Muscle of back (tissue), 13 donors: ENCODE measurements at places on chromosomes 7 and 10. TPM values are rescaled to one million over a fixed set of nuclear protein-coding genes. Genes with fewer than 3 reads are reported as not detected.
A peak's percentile ranks its signal among the peaks of the same experiment; 100 is the strongest.

The EFCAB10 gene
- polyA plus RNA-seq = 1.2 TPM

- no peak for DNase-seq
Measured at GRCh38 chr10:11886138-11886474, 63.0 kb downstream of the PROSER2 start.

DNA sequence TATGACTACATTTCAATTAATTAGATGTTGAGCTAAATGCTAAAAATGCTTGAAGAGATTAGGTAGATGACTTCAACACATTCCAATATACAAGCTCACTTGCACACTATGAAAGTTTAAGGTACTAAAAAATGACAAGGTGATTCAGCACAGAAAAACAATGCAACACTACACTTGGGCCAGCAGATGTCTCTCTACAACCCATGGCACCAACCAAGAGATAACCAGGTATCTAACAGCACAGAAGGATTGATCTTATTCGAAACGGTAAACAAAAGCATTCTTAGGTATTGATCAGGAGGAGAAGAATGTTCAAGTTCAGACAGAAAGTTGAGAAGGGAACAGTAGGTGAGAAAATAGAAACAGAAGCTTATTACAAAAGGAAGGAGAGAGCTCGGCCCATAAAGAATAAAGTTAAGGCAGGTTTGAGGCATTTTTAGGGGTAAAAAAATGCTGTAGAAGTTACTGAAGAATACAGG lies 248.2 kb upstream of the KLF14 start:
- no peak for DNase-seq

DNA sequence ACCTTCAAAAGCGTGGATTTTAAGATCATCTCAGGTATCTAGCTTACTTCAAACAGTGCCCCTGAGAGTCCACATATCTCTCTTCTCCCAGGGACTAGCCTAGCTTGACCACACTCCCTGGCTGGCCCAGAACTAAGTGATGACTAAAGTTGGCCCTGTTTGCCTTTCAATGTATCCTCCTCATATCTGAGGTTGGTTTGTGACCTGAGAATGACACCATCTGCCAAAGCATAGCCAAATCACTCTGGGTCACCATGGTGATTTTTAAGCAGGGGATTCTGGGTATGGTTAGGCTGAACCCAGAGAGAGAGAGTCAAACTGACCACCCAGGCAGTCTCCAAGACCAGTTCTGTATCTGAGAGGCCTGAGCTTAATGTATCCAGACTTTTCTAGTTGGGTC lies 16.2 kb downstream of the CNNM1 start:
- no peak for DNase-seq

GRCh38 chr10:44245601-44245938 lies 139.3 kb downstream of the CXCL12 start:
- DNase-seq = no peak

DNA sequence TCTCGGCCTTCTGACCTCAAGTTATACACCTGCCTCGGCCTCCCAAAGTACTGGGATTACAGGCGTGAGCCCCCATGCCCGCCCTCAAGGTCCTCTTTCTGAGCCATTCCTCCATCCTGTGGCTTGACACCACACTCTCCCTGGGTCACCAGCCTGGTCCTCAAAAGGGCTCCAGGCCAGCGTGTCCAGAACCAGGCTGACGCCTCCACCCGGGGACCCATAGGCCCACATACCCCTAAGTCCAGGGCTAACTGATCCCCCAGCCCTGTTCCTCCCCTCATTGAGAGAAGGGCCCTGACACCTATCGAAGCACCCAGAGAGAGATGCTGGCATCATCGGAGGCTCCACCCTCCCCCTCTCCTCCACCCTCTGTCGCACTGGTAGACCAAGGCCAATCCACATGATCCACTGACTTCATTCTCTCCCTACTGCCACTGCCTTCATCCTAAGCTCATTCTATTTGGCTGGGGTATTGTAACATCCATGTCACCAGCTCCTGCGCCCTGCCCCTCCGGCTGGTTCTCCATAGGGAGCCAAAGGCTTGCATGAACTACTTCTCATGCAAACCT lies 46.7 kb downstream of the TMEM270 start:
- DNase-seq = no peak

DNA sequence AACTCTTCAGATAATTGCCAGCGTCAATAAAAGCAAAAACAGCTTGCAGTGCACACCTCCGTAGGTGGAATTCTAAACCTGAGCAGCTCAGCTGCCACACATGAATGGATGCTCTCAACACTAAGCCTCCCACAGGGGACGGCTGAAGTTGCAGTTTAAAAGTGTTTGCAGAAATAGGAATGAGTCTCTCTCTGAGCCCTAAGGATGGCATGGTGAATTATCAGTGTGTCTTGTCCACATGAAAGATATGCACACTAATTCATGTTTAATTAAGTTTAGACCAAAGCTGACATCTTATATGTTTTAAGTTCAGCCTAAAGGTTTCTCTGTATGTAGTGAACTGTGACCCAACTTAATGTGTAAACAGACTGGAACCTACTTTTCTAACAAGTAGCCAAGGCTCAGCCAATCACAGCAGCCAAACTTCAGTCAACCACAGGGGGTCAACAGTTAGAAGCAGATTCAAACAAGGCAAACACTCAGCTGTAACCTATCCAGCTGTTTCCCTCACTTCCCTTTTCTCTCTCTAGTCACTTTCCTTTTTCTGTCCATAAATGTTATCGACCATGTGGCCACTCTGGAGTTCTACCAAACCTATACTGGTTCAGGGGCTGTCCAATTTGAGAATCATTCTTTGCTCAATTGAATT lies 38.1 kb downstream of the CTTNBP2 start:
- peak; percentile 7 for DNase-seq

DNA sequence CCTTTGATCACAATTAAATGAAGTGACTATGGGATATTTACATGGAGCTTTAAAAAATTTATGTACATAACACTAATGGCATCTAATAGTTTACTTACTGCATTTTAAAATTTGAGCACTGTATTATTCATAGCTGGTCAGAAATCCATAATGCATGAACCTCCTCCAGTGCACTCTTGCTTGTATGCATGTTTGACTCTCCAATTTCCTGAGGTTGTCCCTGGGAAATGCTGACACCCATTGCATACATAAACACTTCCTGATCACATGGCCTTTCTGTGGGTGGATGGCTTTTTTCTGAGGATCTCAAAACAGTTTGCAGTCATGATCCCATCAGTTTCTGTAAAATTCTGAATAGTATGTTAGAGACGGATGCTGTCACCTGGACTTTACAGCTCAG lies 577.8 kb downstream of the REEP3 start:
- no peak for DNase-seq
